ENCODE measurements at places on chromosomes 4 and X.

GRCh38 chr4:167838686-167839085 is 253.7 kb upstream of the ANXA10 start:
- no peak for DNase-seq

- DNase-seq = no peak
Measured at GRCh38 chrX:136691028-136691809, 43.3 kb downstream of the CD40LG start.

GRCh38 chr4:48490680-48491513 is 845 bp downstream of the ZAR1 start:
- DNase-seq = no peak

GRCh38 chr4:88291003-88291402 is 6.6 kb upstream of the PPM1K start:
- DNase-seq = no peak

- DNase-seq = no peak
Measured at GRCh38 chr4:17623451-17624001, 9.1 kb downstream of the MED28 start.

DNA sequence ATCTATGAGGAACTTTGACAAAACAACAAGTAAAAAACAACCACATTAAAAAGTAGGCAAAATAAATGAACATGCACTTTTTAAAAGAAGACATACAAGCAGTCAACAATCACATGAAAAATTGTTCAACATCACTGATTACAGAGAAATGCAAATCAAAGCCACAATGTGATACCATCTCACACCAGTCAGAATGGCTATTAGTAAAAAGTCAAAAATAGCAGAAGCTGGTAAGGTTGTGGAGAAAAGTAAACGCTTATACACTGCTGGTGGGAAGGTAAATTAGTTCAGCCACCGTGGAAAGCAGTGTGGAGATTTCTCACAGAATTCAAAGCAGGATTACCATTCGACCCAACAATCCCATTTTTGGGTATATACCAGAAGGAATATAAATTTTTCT is 17.0 kb upstream of the LNX1 start:
- DNase-seq = no peak

- no peak for DNase-seq
Measured at GRCh38 chrX:50839730-50840129, 25.7 kb upstream of the SHROOM4 start.
